ENCODE measurements at places on chromosomes 2 and 18.

- no peak for DNase-seq
Observed at GRCh38 chr2:74886811-74887210, 52.9 kb downstream of the HK2 start.

- no peak for DNase-seq
Observed at GRCh38 chr2:101630224-101630949, 67.1 kb upstream of the MAP4K4 start.

DNA sequence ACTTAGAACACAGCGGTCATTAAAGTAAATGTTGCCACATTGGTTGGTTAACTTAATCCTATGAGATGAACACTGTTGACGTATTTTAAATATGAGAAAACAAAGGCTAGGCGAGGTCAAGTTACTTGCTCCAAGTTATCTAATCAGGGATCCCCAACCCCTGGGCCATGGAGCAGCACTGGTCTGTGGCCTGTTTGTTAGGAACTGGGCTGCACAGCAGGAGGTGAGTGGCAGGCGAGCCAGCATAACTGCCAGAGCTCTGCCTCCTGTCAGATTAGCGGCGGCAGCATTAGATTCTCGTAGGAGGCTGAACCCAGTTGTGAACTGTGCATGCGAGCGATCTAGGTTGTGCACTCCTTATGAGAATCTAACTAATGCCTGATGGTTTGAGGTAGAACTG, 878.9 kb downstream of the CPS1 start:
- no peak for DNase-seq

DNA sequence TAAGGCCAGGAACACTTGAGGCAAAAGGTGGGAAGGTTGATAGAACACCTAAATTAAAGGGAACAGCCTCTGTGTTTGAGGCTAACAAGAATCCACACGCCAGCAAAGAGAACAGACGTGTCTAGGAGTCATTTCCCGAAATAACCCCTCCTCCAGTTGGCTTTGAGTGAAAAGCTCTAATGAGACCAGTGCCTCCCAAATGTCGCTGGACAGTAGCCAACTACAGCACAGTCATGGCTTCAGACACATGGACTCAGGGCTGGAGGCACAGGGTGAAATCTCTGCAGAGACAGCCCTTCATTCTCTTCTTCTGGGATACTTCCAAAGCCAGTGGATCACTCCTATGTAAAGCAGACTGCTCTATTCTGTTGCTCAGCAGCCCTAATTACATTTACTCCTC, 49.6 kb downstream of the SOWAHC start:
- peak; percentile 22 for DNase-seq

DNA sequence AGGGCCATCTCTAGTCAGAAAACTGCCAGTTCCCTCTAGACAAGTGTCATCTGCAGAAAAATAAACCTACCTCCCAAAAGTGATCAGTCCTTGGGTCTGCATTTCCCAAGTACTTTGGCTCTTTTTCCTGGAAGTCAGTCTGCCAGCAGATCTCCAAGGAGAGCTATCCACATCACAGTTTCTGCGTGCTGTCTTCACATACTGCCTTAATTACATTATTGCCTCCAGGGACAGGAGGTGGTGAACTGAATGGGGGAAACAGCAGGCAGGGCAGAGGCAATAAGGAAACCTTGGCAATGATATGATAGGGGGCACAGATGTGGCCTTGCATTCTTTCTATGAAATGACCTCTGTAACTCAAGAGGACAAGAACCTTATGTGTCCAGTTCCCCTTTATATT, 105.9 kb upstream of the SIX2 start:
- no peak for DNase-seq

DNA sequence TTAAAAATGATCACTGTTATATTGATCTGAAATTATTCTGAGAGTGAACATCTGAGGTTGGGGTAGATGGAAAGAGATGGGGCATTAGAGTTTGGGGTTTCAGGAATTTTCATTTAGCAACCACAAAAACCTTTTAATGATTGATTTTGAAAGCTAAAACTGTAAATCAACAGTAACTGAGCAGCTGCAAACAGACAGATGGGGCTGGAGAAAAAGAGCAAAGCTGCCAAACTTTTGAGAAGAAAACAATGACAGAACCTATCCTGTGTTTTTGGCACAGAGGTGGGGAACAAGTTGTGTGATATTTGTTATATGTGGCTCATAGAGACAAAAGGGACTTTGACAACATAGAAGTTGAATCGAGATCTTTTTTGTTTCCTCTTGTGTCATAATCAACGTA, 415.8 kb upstream of the DSEL start:
- DNase-seq, result no peak

DNA sequence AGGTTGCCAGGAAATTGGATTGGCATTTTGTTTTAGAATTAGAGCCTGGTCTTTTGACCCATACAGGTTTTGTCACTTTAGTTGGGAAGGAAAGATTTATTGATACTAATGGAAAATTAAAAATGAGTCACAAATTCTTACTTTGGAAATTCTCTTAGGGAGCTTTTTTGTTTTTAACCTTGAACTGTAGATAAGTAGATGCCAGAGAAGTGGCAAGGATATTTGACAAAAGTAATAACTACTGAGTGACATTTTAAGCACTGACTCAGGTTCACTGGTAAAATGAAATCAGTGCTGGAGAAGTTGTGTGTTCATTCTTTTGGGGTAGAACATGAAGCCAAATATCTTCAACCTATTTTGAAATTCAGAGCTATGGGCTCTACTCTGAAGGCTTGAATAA, 56.5 kb downstream of the LDLRAD4 start:
- DNase-seq, result no peak

GRCh38 chr2:66233981-66234380, 200.9 kb upstream of the MEIS1 start:
- no peak for DNase-seq

- no peak for DNase-seq
Observed at GRCh38 chr18:78436110-78436509, 543.5 kb upstream of the SALL3 start.

DNA sequence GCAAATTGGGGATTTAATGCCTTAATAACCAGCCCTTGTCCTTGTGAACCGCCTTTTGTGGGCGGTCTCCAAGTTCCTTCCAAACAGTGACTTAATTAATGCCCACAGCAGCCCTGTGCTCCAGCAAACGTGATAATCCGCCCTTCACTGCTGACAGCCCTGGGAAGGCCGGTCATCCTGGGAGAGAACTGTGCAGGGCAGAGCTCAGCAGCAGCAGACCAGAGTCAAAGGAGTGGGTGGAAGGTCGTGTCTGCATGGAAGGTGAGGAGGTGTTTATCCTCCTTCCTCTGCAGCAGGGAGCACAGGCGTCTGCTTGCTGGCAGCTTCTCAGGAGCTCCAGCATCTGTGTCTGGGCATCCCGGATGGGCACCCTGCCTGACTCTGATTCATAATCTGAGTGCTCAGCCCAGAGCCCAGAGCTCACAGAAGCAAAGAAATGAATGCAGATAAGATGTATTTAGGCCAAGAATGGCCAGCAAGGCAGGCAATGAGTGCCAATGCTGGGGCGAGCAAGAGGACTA, 270.0 kb upstream of the PXDN start:
- no peak for DNase-seq

DNA sequence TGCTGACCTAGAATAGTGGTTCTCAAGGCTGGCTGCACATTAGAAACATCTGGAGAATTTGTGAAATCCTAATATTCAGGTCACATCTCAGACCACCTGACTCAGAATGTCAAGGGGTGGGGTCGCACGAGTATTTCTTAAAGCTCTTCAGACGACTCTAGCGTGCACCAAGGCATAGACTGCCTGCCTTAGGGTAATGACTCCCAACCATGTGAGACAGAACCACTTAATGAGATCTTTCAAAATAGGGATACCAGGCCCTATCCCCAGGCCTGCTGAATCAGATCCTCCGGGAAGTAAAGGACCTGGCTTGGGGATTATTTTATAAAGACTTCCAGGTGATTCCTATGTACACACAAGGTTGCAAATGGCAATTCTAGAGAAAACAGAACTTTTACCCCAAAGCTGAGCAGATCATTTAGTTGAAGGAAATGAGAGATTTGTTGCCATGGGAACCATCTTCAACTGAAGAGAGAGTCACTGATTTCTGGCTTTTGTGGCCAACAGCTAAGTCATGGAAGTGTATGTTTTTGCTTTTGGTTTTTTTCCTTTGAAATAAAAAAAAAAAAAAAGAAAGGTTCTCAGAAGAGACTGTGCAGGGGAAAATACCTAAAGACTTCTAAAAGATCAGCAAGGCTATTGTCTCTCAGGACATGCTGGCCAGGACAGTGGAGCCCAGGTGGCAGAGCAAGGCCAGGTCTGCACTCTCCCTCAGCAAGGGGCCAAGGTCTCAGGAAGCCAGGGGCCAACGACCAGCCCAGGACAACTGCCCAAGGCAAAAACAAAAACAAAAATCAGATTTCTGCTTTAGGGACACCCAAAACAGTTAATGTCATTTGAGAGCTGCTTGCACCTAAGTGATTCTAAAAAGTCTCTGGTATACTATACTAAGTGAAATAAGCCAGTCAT, 15.3 kb upstream of the LOXHD1 start:
- DNase-seq, result peak; percentile 29

DNA sequence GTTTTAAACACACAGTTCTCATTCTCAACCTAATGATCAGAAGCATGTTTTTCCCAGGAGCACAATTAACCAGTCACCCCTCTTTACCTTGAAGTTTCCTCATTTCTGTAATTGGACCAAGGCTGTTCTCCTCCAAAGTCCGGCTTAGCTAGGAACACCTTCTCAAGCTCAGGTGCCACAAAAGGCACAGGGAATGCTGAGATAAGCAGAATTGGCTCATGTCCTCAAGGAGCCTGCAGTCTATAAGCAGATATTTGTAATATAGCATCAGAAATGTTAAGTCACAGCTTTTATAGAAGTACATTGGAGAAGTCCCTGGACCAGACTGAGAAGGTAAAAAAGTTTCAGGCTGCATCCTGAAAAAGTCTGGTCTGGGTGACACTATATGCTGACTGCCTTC, 20.7 kb downstream of the OSR1 start:
- DNase-seq, result no peak

- DNase-seq, result peak; percentile 65
Observed at GRCh38 chr2:72788756-72789155, 37.1 kb downstream of the EXOC6B start.

GRCh38 chr2:75608684-75609333, 37.8 kb upstream of the MRPL19 start:
- DNase-seq, result no peak

DNA sequence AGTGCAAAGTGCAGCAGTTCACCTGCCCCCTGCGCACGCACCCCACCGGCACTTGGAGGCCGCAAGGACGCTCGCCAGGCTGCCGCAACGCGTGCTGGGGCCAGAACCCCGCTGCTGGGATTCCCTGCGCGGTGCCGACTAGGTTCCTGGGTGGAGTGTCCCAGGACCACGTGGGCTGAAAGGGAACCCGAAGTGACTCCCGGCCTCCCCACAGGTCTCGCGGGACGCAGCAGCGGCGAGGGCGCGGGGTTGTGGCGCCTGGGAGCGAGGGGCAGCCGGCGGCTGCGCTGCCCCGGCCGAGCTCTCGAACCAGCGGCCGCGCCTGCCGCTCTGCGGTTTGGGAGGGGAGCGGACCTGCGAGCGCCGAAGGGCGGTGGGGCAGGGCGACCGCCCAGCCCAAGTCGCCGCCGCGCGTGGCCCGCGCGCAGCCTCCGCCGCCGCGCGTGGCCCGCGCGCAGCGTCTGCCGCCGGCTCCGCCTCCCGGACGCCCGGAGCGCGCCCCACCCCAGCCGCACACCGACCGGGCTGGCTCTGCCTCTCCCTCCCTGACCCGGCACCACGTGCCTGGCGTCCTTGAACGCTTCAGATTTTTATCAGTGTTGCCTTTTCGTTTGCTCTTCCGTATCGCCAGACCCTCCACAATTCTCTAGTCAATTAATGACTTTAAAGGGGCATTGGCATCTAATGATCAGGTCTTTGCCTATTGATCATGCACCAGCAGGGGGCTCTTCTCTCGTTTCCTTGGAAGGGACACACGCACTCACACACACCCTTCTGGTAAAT, at the start of gene FTCDNL1:
Gene FTCDNL1 (minus strand): TSS at position 475 of the 783 bp plus-strand sequence. CDS start 2,230 bp downstream, outside the sequence.
- peak; percentile 17 for DNase-seq

- no peak for DNase-seq
Observed at GRCh38 chr2:57918126-57918525, 128.5 kb upstream of the VRK2 start.

GRCh38 chr18:23921716-23922285, 92.8 kb upstream of the TTC39C start:
- no peak for DNase-seq

GRCh38 chr2:12244070-12244469, 472.7 kb upstream of the TRIB2 start:
- DNase-seq, result no peak

- no peak for DNase-seq
Observed at GRCh38 chr2:235563056-235563910, 69.4 kb downstream of the AGAP1 start.

DNA sequence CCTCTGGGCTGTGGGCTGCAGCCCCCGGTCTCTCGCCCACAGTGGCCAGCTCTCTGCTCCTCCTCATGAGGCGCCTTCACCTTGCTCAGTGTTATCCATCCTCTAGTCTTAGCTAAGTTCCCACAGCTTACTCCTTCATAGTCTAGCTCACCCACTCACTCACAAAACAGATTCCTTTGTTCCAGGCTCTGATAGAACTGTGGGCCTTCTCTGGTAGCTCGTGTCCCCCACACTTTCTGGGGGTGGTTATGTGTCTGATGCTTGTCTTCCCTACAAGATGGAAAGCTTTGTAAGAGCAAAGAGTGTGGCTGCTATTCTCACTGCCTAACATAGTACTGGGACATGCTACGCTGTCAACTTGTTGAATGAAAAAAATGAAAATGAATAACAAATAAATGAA, 135.8 kb downstream of the EN1 start:
- no peak for DNase-seq

DNA sequence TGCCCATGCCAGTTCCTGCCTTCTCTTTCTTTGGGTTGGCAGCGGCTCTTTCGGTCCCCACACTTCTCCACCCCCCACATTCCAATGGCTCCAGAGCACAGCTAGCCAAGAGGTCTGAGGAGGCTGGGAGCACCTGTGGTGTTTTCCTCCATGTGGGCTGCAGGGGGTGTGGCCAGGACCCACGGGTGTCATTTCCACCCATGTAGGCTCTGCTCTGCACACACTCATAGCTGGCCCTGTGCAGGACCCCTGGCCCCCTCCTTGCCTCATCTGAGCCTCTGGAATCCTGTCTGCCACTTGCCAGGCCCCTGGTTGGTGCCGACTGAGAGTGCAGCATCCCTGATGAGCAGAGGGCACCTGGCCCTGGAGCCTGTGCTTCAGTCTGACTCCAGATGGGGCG, 46.3 kb downstream of the DYSF start:
- DNase-seq, result no peak

Data from GM04503 (cell line).